CD4-positive, alpha-beta T cell treated with Interleukin-6 at 100 ng/mL for 8 hours (primary cell): ENCODE measurements at places on chromosomes 2 and 18.

- no peak for DNase-seq
Observed at GRCh38 chr2:236825989-236826510, 256.4 kb downstream of the ACKR3 start.

GRCh38 chr2:25606892-25607291 is 66.5 kb downstream of the DTNB start:
- peak; percentile 15 for DNase-seq

- DNase-seq, result no peak
Observed at GRCh38 chr2:195871326-195871725, 197.3 kb downstream of the DNAH7 start.

DNA sequence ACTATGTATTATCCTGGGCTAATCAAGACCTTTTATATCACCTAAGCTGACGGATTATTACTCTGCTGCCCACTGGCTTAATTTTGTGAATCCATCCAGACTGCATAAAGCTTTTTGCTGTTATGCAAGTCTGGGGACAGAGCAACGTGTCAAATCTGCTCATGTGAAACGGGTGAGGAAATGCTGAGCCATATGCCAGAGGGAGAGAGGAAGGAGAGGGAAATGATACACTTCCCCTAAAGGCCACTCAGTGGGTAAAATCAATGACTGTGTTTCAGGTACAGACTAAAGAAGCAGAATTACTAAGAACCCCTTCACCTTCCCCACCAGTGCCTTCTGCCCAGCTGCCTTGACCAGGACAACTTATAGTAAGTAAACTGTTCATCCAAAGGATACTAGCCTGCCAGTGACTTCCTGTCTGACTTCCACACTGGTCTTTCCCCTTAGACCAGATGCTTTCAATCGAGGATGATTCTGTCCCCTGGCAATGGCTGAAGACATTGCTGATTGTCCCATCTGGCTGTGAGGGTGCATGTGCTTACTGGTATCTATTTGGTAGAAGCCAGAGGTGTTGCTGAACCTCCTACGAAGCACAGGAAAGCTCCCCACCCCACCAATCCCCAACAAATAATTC is 43.0 kb downstream of the STAT1 start:
- DNase-seq, result no peak

DNA sequence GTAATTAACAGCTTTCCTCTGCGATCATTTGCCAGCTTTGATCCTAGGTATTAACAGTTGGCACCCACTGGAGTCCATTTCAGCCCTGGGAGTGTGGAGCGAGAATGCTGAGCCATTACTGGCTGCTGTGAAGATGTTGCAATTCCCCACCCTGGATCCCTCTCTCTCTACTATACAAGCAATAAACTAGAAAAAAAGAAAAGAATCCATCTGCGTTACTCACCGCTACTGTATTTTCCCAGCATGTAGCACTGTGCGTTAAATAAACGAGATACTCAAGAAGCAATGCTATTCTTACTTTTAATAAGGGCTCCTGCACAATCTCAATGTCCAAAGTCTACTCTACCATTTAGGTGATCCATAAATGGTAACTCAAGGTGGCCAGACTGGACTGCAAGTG is 8.5 kb downstream of the RTTN start:
- DNase-seq, result no peak

DNA sequence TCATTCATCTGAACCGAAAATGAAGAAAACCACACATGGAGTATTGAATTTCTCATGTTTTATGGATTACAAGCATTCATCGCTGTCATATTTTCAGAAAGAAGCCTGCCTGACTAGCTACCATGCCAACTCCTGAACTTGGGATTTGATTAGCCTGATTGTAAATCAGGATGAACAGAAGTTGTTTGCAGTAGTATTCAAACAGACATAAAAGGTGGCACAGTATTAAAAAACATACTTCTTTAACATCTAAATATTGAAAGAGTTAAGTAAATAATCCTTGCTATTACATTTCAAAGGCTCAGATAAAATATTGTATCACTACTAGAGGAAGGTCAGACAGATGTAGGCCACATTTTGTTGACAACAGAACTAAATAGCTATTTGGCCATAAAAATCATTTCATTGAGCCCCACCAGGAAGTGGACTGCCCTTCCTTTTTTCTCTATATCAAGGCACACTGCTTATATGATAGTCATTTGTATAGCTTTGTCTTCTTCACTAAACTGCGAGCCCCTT is 21.6 kb downstream of the SLC38A11 start:
- no peak for DNase-seq

- no peak for DNase-seq
Observed at GRCh38 chr2:85221067-85221691, 88.0 kb downstream of the TCF7L1 start.

- DNase-seq, result no peak
Observed at GRCh38 chr2:45786030-45786835, 134.8 kb downstream of the PRKCE start.

DNA sequence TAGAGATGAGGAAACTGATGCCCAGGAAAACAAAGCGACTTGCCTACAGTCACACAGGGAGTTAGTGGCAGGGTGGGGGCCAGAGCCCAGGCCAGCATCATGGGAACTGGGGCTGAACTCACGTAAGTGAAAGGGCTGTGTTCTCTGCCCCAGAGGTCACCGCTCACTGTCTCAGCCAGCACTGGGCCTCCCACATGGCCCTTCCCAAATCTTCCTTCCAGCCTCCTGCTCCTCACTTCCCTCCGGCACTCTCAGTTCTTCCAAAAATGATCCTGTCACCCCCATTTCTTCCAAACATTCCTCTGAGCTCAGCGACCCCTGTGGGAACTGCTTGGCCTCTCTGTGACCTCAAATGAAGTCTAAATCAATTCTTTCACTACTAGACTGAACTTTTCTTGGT is 90.5 kb upstream of the TMEM247 start:
- DNase-seq, result no peak

GRCh38 chr18:22322243-22322691 is 95.4 kb downstream of the CTAGE1 start:
- DNase-seq, result no peak

- DNase-seq, result no peak
Observed at GRCh38 chr2:129641371-129641770, 338.1 kb upstream of the RAB6C start.

DNA sequence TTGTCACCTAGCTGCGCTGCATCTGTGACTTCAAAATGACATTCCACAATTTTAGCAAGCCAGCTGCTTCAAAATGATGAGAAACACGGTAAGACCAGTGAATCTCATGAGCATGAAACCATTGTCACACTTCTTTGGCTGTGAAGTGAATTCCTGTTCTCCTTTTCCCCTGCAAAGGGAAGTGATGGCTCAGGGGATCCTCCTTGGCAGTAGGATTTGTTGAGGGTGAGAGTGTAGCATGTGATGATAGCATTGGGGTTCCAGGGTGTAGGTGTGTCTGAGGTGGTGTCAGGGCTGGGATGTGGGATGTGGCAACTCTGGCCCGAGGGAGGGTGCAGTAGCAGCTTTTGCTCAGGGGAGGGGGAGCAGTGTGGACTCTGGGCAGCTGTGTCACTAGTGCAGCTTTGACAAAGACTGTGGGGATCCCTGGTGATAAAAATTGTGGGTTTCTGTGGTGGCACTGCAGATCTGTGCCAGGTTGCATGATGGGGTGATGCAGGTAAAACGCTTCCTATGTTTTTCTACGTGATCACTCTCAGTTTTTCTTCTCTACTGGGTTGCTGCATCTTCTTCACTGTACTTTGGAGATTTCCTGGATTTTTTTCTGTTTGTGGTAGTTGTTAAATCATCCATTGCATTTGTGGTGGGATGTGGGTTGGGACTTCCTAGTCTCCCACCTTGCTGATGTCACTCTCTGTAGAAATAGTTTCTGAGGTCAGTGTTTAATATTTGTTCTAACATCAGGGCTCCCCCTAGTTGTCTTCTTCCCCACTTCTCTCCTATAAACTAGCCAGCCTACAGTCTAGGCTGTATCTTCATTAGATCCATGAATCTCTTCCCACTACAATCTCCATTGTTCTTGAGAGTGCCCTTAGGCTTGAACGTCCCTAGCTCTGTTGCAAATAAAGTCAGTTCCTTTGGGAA is 107.0 kb downstream of the ACTR3 start:
- no peak for DNase-seq

GRCh38 chr2:190079160-190079559 is 16.6 kb upstream of the MSTN start:
- DNase-seq, result no peak

GRCh38 chr2:121698318-121698930 is 38.3 kb downstream of the NIFK start:
- no peak for DNase-seq

DNA sequence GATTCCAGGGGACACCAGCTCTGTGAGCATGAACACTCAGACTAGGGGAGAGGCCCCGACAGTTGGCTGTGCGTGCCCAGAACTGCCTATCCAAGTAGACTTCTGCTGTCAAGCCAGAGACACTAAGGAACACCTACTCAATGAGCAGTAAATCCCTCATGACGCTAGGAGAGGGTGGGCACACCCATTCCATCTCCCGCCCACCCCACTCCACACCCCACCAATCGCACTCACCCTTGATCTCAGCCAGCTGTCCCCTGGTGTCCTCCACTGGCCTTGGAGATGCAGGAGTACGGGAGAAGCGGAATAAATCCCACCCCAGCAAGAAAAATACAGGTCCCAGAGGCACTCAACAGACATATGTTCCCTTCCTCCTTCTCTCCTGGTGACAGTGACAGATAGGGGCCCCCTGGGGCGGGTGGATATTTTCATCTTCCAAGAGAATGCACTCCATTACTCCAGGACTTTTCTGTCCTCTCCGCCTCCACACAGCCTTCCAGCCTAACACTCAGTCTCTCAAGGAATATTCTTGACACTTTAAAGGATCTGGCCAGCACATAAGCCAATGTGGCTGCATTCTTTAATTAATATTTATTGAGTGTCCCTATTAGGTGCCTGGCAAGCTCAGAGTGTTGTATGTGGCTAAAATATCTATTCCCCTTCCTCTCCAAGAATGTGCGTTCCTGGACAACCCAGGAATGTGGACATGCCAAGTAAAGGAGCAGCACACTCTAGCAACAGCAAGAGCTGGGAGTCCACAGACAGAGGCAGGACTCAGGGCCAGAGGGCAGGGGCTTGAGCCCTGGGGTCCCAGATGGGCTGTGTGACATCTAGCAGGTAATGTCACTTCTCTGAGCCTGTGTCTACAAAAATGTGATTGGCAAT is 13.1 kb upstream of the SMAD7 start:
- DNase-seq, result no peak

- DNase-seq, result no peak
Observed at GRCh38 chr2:209368406-209368805, 55.4 kb upstream of the MAP2 start.

- no peak for DNase-seq
Observed at GRCh38 chr2:25257931-25258846, 83.5 kb downstream of the DNMT3A start.

DNA sequence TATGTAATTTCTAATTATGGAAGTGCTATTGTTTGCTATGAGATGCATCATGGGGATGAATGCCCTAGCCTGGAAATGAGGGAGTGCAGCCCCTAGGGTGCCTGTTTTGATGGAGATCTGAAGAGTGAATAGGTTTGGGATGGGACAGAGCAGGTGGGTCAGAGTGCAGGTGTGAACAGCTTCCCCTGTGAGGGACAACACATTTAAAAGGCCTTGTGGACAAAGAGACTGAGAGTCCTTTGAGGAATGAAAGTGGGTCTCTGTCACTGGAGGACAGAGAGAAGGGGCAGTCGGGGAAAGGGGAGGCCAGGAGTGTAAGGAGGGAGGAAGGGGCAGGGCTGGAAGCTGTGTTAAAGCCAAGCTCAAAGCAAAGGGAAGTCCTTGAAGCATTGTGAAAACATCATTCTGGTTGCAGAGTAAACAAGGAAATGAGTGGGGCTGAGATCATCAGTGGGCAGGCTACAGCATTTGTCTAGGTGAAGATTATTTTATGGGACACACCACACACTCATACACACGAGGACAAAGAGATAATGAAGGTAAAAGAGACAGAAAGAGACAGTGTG is 877.6 kb downstream of the SLC4A3 start:
- no peak for DNase-seq

- no peak for DNase-seq
Observed at GRCh38 chr2:181973171-181973783, 12.4 kb upstream of the PPP1R1C start.

DNA sequence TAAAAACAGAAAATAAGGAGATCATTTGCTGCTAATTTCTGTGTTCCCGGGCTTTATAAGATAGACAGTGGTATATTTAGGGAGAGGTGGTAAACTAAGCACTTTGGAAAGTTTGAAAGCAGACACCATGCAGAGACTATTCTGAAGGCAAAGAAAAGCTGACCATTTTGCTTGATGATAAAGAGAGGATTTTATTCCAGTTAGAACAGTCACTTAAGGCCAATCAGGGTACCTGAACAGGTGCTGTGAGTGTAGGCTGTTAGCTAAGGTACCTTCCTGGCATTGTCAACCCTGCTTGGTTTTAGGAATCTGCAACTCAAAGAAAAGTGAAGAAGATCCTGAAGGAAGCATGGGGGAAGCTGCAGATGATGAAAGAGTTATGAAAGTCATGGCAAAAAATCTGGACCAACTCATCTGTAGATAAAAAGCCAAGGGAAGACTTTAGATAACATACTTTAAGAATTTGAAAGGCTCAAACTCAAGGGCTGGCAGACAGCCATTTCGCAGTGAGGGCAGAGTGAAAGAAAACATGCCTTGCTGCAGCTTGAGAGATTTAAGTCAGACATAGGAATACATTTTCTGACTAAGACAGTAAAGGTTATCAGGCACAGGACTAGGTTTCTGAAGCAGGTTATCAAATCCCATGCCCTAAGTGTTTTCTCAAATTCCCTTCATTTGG is 80.1 kb upstream of the ARL5A start:
- DNase-seq, result no peak

- DNase-seq, result no peak
Observed at GRCh38 chr2:144390424-144391020, 129.4 kb downstream of the ZEB2 start.

GRCh38 chr2:14633461-14634181 is 1.1 kb downstream of the LRATD1 start:
- DNase-seq, result no peak

DNA sequence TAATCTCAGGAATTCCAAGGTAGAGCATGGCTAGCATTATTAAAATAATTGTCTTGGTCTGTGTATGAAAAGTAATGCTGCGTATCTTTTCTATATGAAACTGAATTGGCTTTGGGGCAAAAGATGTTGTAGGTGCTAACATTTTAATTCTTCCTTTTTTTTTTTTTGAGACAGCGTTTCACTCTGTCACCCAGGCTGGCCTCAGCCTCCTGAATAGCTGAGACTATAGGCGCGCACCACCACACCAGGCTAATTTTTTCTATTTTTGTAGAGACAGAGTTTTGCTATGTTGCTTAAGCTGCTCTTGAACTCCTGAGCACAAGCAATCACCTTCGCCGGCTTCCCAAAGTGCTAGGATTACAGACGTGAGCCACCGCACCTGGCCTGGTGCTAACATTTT is 172.6 kb upstream of the STON1 start:
- no peak for DNase-seq

DNA sequence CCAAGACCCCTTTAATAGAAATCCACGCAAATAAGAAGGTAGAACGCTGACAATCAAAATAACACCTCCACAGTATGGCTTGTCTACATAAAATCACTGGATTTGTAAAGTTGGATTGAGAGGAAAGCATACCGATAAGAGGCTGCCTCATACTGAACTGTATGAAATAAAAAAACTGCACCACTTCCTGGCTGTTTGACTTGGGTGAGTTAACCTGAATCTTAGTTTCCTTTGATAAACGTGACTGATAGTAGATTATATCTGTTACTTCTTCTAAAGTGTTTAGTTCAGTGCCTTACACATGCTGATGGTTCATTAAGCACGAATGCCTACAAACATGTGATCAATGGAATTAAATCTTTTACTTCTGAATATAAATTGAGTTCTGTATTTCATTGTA is 140.4 kb upstream of the RNF152 start:
- DNase-seq, result peak; percentile 2
